ENCODE measurements at places on chromosomes 2 and 18.

DNA sequence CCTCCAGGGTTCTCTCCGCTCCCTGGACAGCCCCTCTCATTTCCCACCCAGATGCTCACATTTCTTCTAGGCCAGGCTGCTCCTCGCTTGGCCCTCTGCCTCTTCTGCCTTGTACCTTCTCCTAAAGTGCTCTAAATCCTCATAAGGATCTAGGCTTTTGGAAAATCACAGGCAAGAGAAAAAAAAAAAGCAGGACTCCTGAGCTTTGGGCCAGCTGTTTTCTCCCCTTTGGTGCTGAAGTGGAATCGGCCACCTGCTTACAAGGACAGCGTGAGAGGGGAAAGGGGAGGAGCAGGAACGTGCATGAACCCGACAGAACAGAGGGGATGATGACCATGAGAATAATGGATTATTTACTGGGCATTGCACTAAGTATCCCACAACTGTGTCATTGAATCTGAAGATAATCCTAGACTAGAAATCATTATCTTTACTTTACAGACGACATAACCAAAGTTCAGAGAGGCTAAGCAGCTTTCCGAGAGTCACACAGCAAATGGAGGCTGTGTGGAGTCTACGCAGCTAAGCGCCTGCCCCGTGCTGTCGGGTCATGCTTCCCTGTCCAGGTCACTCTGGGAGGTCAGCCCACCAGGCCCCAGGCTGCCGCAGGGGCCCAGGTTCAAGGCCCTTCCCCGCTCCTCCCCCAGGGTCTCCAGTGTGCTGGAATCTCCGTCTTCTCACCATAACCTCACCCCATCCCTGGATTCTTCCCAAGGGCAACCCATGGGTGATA lies 141.9 kb downstream of the PXDN start:
- H3K27ac ChIP-seq = no peak overlapping the region
- H3K36me3 ChIP-seq = no peaks in the 10 kb centered on the region
- no peaks in the 10 kb centered on the region for H3K4me1 ChIP-seq
- no peak for DNase-seq

- no peak overlapping the region for H3K4me3 ChIP-seq
- DNase-seq = no peak
- no peaks in the 10 kb centered on the region for H3K36me3 ChIP-seq
- H3K27me3 ChIP-seq = no peaks in the 10 kb centered on the region
- H3K4me1 ChIP-seq = no peaks in the 10 kb centered on the region
- no peak overlapping the region for H3K27ac ChIP-seq
Measured at GRCh38 chr2:24824966-24825882, 32.0 kb downstream of the CENPO start.

- no peaks in the 10 kb centered on the region for H3K27me3 ChIP-seq
- no peak overlapping the region for H3K4me3 ChIP-seq
- no peak for DNase-seq
- H3K27ac ChIP-seq = no peak overlapping the region
Measured at GRCh38 chr2:72689579-72690195, 136.1 kb downstream of the EXOC6B start.

DNA sequence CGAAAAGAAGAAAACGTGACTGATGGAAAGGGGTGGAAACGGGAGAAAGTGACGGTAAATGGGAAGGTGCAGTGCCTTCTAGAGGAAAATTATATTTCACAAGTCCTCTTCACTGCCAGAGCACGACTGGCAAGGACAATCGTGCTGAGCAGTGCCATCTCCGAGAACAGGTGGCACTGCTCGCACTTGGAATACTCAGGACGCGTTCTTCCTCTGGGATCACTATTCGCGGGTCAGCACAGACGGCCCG lies 364 bp downstream of the STAT1 start:
- DNase-seq = no peak
- H3K4me3 ChIP-seq = peak overlapping the region; percentile 88
- H3K27me3 ChIP-seq = no peaks in the 10 kb centered on the region
- H3K36me3 ChIP-seq = peaks cover 7% of the 10 kb centered on the region
- H3K4me1 ChIP-seq = peaks cover 7% of the 10 kb centered on the region

GRCh38 chr2:197801033-197801432 lies 3.4 kb upstream of the PLCL1 start:
- H3K4me3 ChIP-seq = no peak overlapping the region
- peaks cover 35% of the 10 kb centered on the region for H3K4me1 ChIP-seq
- H3K27ac ChIP-seq = no peak overlapping the region
- H3K27me3 ChIP-seq = peaks cover 13% of the 10 kb centered on the region
- DNase-seq = no peak

- H3K36me3 ChIP-seq = no peaks in the 10 kb centered on the region
- H3K27ac ChIP-seq = no peak overlapping the region
- H3K27me3 ChIP-seq = no peaks in the 10 kb centered on the region
- peaks cover 11% of the 10 kb centered on the region for H3K4me1 ChIP-seq
- H3K4me3 ChIP-seq = no peak overlapping the region
Measured at GRCh38 chr18:79944126-79944731, 7.2 kb downstream of the SLC66A2 start.

DNA sequence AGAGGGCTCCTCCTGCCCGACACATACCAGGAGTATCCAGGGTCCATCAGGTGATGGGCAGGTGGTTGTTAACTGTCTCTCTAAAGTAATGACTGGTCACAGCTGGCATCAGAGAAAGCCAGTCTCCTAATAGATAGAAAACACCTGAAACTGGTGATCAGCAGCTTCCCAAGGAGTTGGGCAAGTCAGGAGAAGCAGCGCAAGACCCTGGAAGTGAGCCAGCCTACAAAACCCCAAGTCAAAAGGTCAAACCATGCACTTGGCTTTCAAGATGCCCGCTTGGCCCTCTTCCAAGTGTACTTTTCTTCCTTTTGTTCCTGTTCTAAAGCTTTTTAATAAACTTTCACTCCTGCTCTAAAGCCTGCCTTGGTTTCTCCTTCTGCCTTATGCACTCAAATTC lies 815.2 kb downstream of the DCDC2C start:
- no peaks in the 10 kb centered on the region for H3K36me3 ChIP-seq
- no peaks in the 10 kb centered on the region for H3K27me3 ChIP-seq
- H3K4me3 ChIP-seq = no peak overlapping the region

DNA sequence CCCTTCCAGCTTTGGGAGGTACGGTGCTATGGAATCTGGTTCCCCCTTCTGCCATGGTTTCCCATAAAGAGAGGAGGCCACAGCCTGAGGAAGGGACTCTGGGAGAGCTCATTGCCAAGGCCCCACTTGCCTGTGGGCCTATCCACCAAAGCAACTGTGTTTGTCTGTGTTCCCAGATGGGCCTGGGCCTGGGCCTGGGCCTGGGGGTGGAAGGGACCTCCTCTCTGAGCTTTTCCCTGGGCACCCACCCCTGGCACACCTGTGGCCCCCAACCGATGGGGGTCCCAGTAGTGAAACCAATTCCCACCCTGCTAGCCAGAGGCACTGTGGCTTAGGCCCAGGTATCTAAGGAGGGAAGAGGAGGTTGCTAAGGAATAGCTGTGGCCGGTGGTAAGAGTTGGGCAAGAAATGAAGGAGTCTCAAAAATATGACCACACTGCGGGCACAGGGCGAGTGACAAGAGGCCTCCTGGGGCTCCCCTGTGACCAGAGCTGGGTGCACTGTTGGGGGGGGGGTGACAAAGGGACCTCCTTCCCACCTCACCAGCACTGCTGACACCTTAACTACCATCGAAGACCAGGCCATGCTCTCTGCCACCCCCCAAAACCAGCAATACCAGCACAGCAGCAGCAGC lies 4.9 kb upstream of the DUSP2 start:
- H3K36me3 ChIP-seq = no peaks in the 10 kb centered on the region
- H3K27me3 ChIP-seq = peaks cover 7% of the 10 kb centered on the region
- H3K27ac ChIP-seq = no peak overlapping the region
- H3K4me1 ChIP-seq = peaks cover 14% of the 10 kb centered on the region
- H3K4me3 ChIP-seq = no peak overlapping the region
- no peak for DNase-seq

- no peaks in the 10 kb centered on the region for H3K27me3 ChIP-seq
- H3K4me1 ChIP-seq = no peaks in the 10 kb centered on the region
- no peak overlapping the region for H3K27ac ChIP-seq
- H3K4me3 ChIP-seq = no peak overlapping the region
Measured at GRCh38 chr2:105935063-105935462, 190.4 kb downstream of the NCK2 start.

DNA sequence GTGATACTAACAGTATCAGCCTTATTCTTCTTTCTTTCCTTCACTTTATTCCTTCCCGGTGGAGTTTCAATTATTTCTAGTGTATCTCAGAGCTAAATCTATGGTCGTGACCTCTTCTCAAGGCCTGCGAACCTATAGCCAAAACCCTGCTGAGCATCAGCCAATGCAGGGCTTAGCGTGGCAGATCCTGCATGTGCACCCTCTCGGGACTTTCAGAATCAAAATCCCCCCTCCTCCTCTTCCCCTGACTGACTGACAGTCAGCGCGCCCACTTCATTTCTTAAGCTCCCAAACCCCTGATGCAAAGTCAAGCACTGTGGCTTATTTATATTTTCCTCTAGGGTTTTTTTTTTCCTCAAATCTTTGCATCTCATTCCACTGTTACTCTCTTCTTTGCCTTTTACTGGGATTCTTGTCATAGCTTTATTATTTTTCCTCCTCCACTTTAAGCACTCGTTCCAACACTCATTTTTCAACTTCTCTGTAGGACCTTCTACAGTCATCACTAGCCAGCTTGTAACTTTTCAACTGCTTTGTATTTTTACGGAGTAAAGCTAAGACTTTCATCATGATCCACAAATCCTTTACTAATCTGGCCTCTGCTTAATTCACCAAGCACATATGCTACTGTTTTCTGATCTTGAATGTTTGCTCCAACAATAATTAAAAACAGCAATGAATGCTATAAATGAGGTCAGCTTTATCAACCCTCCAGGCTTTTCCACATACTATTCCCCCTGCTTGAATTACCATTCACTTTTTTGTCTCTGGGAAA lies 896.5 kb upstream of the PIK3C3 start:
- H3K36me3 ChIP-seq = no peaks in the 10 kb centered on the region
- H3K4me3 ChIP-seq = no peak overlapping the region
- no peaks in the 10 kb centered on the region for H3K27me3 ChIP-seq
- no peak for DNase-seq
- H3K4me1 ChIP-seq = peaks cover 5% of the 10 kb centered on the region

- no peaks in the 10 kb centered on the region for H3K36me3 ChIP-seq
- DNase-seq = no peak
- H3K4me1 ChIP-seq = peaks cover under 1% of the 10 kb centered on the region
- no peaks in the 10 kb centered on the region for H3K27me3 ChIP-seq
- no peak overlapping the region for H3K4me3 ChIP-seq
Measured at GRCh38 chr2:42978887-42979415, 186.6 kb upstream of the HAAO start.

GRCh38 chr2:113219092-113219441 lies 45.3 kb downstream of the PSD4 start:
- peaks cover 7% of the 10 kb centered on the region for H3K4me1 ChIP-seq
- no peaks in the 10 kb centered on the region for H3K36me3 ChIP-seq
- H3K27me3 ChIP-seq = no peaks in the 10 kb centered on the region
- H3K4me3 ChIP-seq = no peak overlapping the region

DNA sequence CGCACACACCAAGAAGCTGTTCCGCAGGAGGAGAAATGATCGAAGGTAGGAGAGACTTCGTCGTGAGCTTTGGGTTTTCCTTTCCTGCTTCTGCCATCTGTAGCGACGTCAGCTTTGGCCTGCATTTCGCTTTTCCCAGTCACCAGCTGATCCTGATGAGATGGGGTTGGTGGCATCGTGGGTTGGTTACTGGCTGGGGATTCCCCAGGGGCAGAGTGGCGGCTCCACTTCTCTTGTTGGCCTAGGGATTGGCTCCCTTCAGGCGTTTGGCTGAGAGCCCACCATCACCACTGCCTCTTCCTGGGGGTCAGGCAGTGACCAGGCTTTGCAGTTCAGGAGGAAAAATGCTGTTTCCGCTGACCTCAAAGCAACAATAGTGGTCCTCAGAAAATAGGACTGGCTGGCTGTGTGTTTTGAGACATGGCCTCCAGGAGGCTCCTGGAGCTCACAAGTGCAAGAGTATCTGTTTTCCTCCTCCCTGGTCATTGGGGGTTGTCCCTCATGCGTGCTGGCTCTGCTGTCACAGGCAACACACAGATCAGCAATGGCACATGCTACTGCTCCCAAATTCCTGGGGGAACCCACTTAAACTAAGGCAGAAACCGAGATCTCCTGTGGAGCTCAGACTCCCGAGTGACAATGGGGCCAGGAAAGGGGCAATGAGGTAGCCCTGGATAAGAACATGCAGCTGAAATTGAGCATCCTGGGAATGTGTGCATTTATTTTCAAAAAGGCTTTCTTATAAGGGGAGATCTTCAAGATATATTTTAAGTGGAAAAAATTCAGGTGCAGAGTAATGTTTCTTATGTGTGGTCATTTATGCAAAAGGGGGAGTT lies 173.0 kb downstream of the CTIF start:
- no peak overlapping the region for H3K27ac ChIP-seq
- peak; percentile 64 for DNase-seq
- H3K4me3 ChIP-seq = no peak overlapping the region
- no peaks in the 10 kb centered on the region for H3K27me3 ChIP-seq
- peaks cover 26% of the 10 kb centered on the region for H3K4me1 ChIP-seq
- no peaks in the 10 kb centered on the region for H3K36me3 ChIP-seq

GRCh38 chr18:24466771-24467170 lies 6.3 kb downstream of the HRH4 start:
- no peaks in the 10 kb centered on the region for H3K36me3 ChIP-seq
- no peak overlapping the region for H3K4me3 ChIP-seq
- DNase-seq = no peak
- H3K27me3 ChIP-seq = no peaks in the 10 kb centered on the region

GRCh38 chr2:175468431-175469098 lies 287.1 kb upstream of the ATP5MC3 start:
- no peak overlapping the region for H3K4me3 ChIP-seq
- no peak for DNase-seq
- no peaks in the 10 kb centered on the region for H3K27me3 ChIP-seq
- H3K36me3 ChIP-seq = no peaks in the 10 kb centered on the region
- no peak overlapping the region for H3K27ac ChIP-seq
- peaks cover 3% of the 10 kb centered on the region for H3K4me1 ChIP-seq

DNA sequence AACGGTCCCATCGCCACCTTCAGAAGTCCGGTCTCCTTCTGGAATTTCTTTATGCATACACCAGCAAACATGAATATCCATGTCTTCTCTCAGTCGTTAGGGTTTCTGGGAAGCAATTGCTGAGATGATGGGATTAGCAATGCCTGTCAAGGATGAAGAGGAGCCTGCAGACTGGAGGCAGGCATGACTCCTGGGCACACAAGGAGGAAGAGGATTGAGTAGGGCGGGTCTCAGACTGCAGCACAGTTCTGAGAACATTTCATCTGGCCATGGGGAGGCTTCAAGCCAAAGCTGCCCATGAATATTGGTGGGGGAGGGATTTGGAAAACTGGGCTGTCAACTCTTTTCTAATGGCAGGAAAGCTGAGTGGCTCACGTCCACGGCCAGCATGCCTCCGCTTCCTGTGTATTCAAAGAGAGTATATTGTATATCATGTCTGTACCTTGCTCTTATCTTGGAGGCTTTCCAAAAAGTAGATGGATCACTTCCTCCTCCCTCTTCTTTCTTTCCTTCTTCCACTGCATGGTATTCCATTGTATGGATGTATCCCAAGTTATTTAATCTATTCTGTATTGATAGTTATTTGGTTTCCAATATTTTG lies 24.5 kb downstream of the MC2R start:
- H3K27me3 ChIP-seq = no peaks in the 10 kb centered on the region
- H3K36me3 ChIP-seq = no peaks in the 10 kb centered on the region
- no peak overlapping the region for H3K27ac ChIP-seq

- H3K27me3 ChIP-seq = no peaks in the 10 kb centered on the region
- H3K27ac ChIP-seq = no peak overlapping the region
- DNase-seq = no peak
Measured at GRCh38 chr2:226398580-226398979, 401.0 kb downstream of the IRS1 start.
